ENCODE measurements at places on chromosomes 7 and 10.

DNA sequence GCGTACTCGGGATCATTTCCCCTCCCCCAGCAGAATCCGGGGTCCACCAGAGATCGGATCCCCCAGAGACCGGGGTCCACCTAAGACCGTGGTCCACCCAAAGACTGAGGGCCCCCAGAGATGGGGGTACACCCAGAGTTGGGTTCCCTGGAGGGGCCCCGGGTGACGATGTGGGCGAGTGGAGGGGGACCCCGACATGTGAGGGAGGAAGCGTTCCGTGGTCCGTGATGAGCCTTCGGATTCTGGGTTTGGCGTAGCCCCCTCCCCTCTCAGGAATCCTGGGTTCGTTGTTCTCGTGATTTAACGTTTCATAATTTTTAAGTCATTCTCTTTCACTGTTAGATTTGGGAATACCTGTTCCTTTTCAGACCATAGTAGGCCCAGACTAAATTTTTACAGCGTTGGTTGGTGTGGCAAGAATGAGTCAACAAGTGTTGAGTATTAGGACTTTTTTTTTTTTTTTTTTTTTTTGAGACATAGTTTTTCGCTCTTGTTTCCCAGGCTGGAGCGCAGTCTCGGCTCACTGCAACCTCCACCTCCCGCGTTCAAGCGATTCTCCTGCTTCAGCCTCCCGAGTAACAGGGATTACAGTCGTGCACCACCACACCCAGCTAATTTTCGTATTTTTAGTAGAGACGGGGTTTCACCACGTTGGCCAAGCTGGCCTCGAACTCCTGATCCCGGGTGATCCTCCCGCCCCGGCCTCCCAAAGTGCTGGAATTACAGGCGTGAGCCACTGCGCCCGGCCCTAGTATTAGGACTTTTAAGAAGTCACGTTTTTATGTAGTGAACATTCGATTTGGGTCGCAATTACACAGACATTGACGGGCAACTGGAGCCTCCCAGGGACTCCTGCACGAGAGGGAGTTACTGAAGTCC lies 672 bp downstream of the GTPBP4 start:
- no peak for DNase-seq

DNA sequence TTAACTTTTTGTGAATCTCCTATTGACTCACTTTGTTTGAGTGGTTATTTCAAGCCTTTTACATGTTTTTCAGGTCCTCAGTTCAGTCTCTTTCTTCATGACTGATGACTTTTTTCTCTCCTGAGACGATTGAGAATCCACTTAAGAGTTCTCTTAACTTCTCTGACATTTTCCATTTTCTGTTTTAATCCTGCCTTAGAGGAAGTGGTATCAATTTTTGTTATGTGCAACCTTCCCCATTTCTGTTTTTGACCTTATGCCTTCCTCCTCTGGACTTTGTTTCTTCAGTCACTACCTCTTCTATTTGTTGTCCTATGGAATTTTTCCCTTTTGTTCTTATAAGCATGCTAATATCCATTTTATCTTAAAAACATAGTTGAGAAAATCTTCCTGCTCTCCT lies 2.4 kb downstream of the PSMC2 start:
- no peak for DNase-seq

- no peak for DNase-seq
These were observed 175.8 kb upstream of the KAT6B start for GRCh38 chr10:74650613-74651012.

- no peak for DNase-seq
These were observed 133.6 kb downstream of the CUBN start for GRCh38 chr10:16995867-16996529.

DNA sequence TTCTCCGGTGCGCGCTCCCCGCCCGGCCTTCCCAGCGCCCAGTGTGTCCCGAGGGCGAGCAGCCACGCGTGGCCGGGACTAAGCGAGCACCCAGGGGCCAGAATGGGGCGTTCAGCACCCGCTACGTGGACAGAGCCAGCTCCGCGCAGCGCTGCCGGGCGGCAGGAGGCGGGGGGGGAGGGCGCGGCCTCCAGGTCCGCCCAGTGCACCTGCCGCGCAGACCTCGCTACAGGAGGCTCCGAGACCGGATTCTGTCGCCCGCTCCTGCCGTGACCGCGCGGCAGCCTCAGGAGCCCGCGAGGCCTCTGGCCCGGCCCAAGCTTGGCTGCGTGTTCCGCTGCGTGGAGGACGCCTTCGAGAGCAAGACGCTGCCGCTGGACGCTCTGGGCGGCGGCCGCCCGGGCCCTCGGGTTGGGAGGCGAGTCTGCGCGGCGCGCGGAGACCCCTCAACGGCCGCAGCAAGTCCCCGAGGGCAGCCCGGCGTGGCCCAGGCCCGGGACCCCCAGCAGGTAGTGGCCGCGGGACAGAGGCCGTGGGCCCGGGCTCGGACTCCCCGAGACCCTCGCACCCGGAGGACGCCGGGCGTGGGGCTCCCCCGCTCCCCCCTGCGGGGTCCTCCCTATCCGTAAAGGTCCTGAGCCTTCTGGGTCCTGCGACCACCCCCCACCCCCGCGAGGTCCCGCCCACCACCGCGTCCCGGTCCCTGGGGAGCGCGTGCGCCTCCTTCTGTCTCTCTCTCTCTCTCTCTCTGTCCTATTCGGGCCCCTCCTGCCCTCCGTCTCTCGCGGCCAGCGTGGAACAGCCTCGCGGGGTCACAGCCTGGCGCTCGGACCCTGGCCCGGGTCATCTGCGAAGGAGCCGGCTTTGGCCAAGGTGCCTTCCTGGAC lies 904 bp upstream of the DPYSL4 start:
- DNase-seq = no peak

GRCh38 chr10:10796061-10796773 lies 221.5 kb upstream of the CELF2 start:
- DNase-seq = no peak

GRCh38 chr7:83996879-83997278 lies 197.7 kb downstream of the SEMA3A start:
- DNase-seq = no peak

- no peak for DNase-seq
These were observed 25.6 kb downstream of the TMEM209 start for GRCh38 chr7:130179631-130180030.

- DNase-seq = peak; percentile 71
These were observed 122.7 kb downstream of the MAD1L1 start for GRCh38 chr7:2109936-2110609.

DNA sequence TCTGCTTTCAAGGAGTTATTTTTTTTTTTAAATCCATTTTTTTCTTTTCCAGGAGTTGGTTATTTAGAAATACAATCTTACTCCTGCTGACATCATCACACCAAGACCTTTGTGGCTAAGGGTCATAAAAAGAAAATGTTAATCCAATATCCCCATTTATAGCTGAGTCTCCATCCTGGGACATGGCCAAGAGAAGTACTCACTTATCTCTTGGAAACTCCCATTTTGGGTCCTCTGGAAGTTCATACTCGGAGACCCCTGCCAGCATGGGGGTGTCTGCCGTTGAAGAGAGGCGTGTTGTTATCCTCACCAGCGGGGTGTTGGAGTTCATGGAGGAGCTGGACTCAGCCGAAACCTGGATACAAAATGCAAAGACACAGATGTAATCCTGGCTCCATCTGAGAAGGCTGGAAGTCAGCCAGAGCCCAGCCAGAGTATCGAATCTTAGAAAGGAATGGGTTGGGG lies 94.6 kb downstream of the FGFR2 start:
- no peak for DNase-seq

DNA sequence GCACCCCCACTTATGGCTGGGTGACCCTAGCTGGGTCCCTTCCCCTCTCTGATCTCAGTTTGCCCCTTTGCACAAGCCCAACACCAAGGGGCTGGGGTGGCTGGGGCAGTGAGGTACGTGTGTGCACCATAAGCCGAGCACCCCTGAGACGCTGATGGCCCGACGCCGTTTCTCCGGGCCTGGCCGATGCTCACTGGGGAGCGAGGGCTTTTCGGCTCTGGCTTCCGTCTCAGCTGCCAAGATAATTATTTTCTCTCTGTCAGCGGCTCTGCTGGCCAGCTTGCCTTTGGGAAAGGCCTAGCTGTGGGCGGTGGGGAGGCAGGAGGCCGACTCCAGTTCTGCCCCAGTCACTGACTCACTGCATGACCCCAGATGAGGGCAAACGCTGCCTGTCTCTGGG lies 91.0 kb downstream of the ZMIZ1 start:
- DNase-seq = no peak

- no peak for DNase-seq
These were observed 450.3 kb downstream of the PHTF2 start for GRCh38 chr7:78248867-78249266.

DNA sequence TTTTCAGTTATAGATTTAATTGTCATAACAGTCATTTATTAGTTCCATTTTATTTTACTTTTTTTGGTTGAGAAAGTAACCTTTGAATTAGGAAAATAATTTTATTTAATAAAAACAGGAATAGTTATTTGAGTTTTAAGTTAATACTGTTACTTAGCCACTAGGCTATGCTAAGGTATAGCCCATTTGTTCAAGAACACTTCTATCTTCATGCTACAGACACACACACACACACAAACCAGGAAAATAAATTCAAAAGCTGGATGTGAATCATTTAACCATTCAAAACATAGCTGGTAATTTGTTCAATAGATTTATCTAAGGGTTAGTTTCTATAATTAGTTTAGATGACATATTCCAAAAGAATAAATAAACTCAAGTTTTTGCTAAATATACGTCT lies 148.4 kb downstream of the RNF133 start:
- DNase-seq = no peak

All from HS-27A (cell line).